ENCODE measurements at places on chromosomes 1 and 21. TPM values are rescaled to one million over a fixed set of nuclear protein-coding genes. Genes with fewer than 3 reads are reported as not detected.

GRCh38 chr1:214470132-214470531, 81.3 kb downstream of the PTPN14 start:
- H3K36me3 ChIP-seq, result no peaks in the 10 kb centered on the region
- no peaks in the 10 kb centered on the region for H3K27me3 ChIP-seq
- H3K4me1 ChIP-seq, result peaks cover 10% of the 10 kb centered on the region
- H3K4me3 ChIP-seq, result no peak overlapping the region
- no peak for DNase-seq

- no peaks in the 10 kb centered on the region for H3K36me3 ChIP-seq
- H3K4me3 ChIP-seq, result no peak overlapping the region
- H3K4me1 ChIP-seq, result peaks cover 16% of the 10 kb centered on the region
Observed at GRCh38 chr1:50419192-50419906, 3.9 kb downstream of the DMRTA2 start.

DNA sequence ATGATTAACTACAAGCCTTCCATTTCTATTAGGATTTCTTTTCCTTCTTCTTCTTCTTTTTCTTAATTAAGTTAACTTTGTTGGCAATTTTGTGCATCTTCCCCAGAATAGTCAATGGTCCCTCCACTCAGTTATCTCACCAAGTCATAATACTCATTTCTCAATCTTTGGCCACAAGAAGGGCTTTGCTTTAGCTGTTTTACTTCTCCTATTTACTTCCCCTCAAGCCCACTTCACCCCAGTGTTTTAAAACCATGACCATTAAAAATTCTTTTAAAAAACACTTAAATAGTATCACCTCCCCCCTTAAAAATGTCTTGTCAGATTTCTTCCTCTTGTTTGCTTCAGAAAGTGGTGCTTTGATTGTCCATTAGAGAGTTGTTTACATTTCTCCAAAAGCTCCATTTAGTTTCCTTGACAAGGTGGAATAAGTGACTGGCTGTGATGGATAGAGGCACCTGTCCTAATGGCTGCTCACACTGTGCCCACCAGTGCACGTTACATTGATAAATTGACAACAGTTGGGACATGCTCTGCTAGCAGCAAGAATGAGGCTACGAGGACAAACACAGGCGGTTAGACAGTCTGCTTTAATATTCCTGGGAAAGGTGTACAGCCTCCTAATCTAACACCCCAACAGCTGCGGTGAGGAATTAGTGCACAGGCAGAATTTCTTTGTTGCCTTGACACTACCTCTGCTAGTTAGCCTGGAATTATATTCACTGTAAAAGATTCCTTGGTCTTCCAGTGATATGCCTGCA, 354.7 kb downstream of the LMO4 start:
- H3K36me3 ChIP-seq, result no peaks in the 10 kb centered on the region
- no peak overlapping the region for H3K27ac ChIP-seq
- H3K4me3 ChIP-seq, result peak overlapping the region; percentile 57
- H3K4me1 ChIP-seq, result peaks cover 6% of the 10 kb centered on the region

GRCh38 chr1:25569597-25570396, 26.4 kb downstream of the LDLRAP1 start:
- no peaks in the 10 kb centered on the region for H3K27me3 ChIP-seq
- H3K4me1 ChIP-seq, result peaks cover 12% of the 10 kb centered on the region
- H3K36me3 ChIP-seq, result peaks cover 8% of the 10 kb centered on the region
- no peak for DNase-seq
- no peak overlapping the region for H3K27ac ChIP-seq

DNA sequence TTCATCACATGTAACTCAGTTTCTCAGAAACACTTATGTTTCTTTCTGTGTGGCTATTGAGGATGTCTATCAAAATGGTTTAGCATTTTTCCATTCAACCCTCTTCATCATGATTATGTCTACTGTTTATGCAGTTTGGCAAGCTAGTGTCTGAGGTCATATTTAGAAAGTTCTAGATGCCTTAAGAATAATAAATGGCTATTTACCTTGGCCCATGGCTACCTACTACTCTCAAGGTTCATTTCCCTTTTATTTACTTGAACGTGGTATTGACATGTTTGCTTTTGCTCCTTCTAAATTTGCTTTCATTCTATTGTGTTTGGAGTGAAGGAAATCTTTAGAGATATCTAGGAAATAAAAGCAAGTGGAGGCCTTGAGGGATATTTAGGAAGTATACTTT, 193.7 kb upstream of the OLFM3 start:
- H3K4me1 ChIP-seq, result no peaks in the 10 kb centered on the region
- no peaks in the 10 kb centered on the region for H3K27me3 ChIP-seq
- no peak overlapping the region for H3K27ac ChIP-seq
- no peak overlapping the region for H3K4me3 ChIP-seq

- H3K27me3 ChIP-seq, result peaks cover 3% of the 10 kb centered on the region
- no peak overlapping the region for H3K27ac ChIP-seq
- H3K4me3 ChIP-seq, result no peak overlapping the region
- H3K4me1 ChIP-seq, result peaks cover 4% of the 10 kb centered on the region
- DNase-seq, result no peak
Observed at GRCh38 chr1:30679201-30679975, 44.0 kb downstream of the MATN1 start.

GRCh38 chr1:198155253-198155652, 1.5 kb upstream of the NEK7 start:
- no peak for DNase-seq
- peaks cover 51% of the 10 kb centered on the region for H3K4me1 ChIP-seq
- no peak overlapping the region for H3K4me3 ChIP-seq
- H3K27me3 ChIP-seq, result no peaks in the 10 kb centered on the region
- no peaks in the 10 kb centered on the region for H3K36me3 ChIP-seq
- H3K27ac ChIP-seq, result no peak overlapping the region

DNA sequence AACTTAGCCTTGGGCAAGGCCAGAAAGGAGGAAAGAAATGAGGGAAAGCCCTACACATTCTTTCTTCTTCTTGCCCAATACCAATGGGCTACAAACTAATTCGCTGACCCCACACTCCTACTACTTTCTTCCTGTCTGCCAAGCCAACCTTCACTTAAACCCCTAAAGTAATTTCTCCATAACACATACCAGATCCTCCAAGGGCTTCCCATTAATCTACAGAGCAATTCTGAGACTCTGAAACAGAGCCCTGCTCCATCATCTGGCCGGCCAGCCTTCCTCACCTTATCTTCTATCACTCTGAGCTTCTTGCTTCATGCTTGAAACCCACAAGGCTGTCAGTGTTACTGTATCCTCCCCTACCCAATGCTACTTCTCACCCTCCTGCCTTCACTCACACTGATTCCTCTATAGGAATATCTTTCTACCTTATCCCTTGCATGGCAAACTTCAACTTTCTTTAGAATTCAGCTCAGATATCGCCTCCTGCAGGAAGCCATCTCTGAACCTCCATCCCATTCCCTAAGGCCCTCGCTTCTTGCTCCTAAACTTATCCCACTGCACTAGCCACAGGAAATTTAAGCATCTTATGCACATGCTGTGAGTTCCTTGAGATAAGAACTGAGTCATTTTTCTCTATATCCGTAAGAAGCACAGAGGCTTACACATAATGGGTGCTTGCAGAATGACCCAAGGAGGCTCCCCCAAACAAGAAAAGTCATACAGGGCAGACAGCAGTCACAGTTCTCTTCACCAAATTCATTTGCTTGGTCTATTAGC, 81.9 kb downstream of the JAK1 start:
- H3K4me3 ChIP-seq, result no peak overlapping the region
- peaks cover 7% of the 10 kb centered on the region for H3K4me1 ChIP-seq
- DNase-seq, result no peak
- no peak overlapping the region for H3K27ac ChIP-seq
- peaks cover 44% of the 10 kb centered on the region for H3K36me3 ChIP-seq

DNA sequence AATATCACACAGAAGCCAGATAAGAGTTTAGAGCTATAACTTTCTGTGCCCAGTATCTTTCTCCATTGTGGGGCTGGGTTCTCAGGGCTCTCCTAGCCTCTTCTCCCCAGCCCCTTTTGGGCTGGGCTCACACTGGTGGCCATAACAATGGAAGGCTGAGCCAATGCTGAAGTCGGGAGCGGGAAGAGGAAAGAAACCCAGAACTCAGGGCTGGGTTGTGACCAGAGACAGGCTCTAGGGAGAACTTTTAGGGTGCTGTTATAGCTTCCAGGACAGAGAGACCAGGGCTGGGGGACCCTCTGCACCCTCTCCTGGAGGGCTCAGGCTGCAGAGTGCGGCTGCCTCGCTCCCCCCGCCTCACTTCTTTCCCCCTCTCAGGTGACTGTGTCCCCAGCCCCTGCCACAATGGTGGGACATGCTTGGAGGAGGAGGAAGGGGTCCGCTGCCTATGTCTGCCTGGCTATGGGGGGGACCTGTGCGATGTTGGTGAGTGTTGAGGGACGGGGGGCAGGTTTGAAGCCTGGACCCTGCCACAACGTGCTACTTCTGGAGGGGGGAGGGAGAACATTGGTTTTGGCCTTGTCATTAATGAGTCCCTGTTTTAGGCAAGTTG, 14.1 kb downstream of the BCAN start:
- H3K4me3 ChIP-seq, result no peak overlapping the region
- H3K27ac ChIP-seq, result no peak overlapping the region
- no peak for DNase-seq
- peaks cover 2% of the 10 kb centered on the region for H3K27me3 ChIP-seq
- peaks cover 29% of the 10 kb centered on the region for H3K4me1 ChIP-seq

- no peaks in the 10 kb centered on the region for H3K4me1 ChIP-seq
- H3K36me3 ChIP-seq, result no peaks in the 10 kb centered on the region
- peak overlapping the region; percentile 34 for H3K27ac ChIP-seq
- H3K4me3 ChIP-seq, result no peak overlapping the region
- no peaks in the 10 kb centered on the region for H3K27me3 ChIP-seq
Observed at GRCh38 chr21:45386728-45387371, 18.1 kb upstream of the COL18A1 start.

DNA sequence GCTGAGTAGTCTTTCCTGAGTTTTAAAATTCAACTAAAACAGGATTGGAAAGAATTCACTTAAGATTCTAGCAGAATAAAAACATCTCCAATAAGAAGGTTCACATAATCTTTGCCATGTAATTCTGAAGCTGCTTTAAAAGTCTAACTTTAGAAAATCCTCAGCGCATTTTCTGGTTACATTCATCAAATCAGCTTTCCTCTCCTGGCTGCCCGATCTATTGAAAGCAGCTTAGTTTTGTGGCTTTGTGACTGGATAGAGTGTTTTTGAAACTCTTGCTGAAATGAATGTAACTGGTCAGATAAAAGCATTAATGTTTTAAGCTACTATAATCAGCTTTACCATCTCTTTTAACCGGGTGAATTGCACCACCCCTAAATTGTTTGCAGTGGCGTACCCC, 66.8 kb downstream of the DOP1B start:
- H3K27ac ChIP-seq, result no peak overlapping the region
- H3K4me3 ChIP-seq, result no peak overlapping the region
- H3K27me3 ChIP-seq, result no peaks in the 10 kb centered on the region
- H3K4me1 ChIP-seq, result no peaks in the 10 kb centered on the region
- no peak for DNase-seq
- H3K36me3 ChIP-seq, result peaks cover 85% of the 10 kb centered on the region

- DNase-seq, result no peak
- peak overlapping the region; percentile 39 for H3K4me3 ChIP-seq
- no peak overlapping the region for H3K27ac ChIP-seq
Observed at GRCh38 chr1:30085811-30086770, 637.3 kb downstream of the MATN1 start.

- H3K4me1 ChIP-seq, result peaks cover 39% of the 10 kb centered on the region
- no peaks in the 10 kb centered on the region for H3K36me3 ChIP-seq
- H3K27me3 ChIP-seq, result no peaks in the 10 kb centered on the region
- no peak for DNase-seq
Observed at GRCh38 chr1:244657421-244657820, 4.5 kb downstream of the DESI2 start.

DNA sequence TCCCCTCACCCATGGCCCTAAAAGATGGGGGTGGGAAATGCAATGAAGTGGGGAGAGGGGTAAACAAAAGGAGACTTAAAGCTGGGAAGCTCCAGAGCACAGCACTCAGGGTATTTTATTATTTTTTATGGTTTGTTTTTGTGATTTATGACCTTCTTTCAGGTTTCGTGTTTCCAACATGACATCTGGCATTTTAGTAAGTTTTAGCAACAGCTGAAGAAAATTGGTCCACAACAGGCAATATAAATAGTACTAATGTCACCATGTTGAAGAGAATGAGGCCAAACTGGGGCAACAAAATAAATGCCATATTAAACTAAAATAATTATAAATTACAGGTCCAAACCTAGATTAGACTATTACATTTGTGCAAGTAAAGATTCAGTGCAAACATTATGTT, 56.3 kb downstream of the TBX15 start:
- no peak for DNase-seq
- H3K27ac ChIP-seq, result no peak overlapping the region
- H3K4me1 ChIP-seq, result no peaks in the 10 kb centered on the region
- H3K4me3 ChIP-seq, result no peak overlapping the region

GRCh38 chr1:94554580-94554979, 13.0 kb upstream of the F3 start:
- H3K27me3 ChIP-seq, result no peaks in the 10 kb centered on the region
- DNase-seq, result no peak
- H3K36me3 ChIP-seq, result no peaks in the 10 kb centered on the region

GRCh38 chr1:208230668-208231529, 13.3 kb downstream of the PLXNA2 start:
- H3K27me3 ChIP-seq, result no peaks in the 10 kb centered on the region
- peaks cover 4% of the 10 kb centered on the region for H3K36me3 ChIP-seq
- H3K27ac ChIP-seq, result no peak overlapping the region
- no peak overlapping the region for H3K4me3 ChIP-seq
- no peak for DNase-seq

DNA sequence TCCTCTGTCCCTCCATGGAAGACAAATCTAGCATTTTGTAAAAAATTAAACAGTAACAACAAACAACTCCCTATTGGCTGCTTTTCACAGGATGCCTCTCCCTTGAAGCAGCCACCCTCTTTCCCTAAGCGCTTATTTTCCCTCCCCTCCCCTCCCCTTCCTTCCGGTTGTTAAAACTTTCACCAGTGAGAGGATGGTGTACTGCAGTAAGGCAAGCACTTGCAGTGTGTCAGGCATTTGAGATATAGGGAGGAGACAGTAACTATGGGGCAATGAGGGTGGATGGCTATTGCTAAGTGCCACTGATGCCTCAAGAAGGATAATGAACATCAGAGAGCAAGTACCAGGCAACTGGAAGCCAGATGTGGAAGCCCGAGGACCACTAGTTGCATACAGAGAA, 19.1 kb upstream of the KIAA1614 start:
- H3K27ac ChIP-seq, result no peak overlapping the region
- no peaks in the 10 kb centered on the region for H3K4me1 ChIP-seq
- no peak overlapping the region for H3K4me3 ChIP-seq
- no peak for DNase-seq
- no peaks in the 10 kb centered on the region for H3K36me3 ChIP-seq
- no peaks in the 10 kb centered on the region for H3K27me3 ChIP-seq

GRCh38 chr1:151327903-151328674, 873 bp upstream of the PI4KB start:
- peak overlapping the region; percentile 92 for H3K27ac ChIP-seq
- peaks cover 37% of the 10 kb centered on the region for H3K4me1 ChIP-seq
- DNase-seq, result no peak
- peak overlapping the region; percentile 70 for H3K4me3 ChIP-seq
- H3K36me3 ChIP-seq, result no peaks in the 10 kb centered on the region

The PTGER3 gene
- 1.7 TPM for total RNA-seq

The NR5A2 gene
- total RNA-seq, result 1.6 TPM

The LDLRAD1 gene
- total RNA-seq, result not detected

The VANGL2 gene
- 1.7 TPM for total RNA-seq

The SIPA1L2 gene
- total RNA-seq, result 113 TPM

The TMCO2 gene
- not detected for total RNA-seq

The GOLT1A gene
- not detected for total RNA-seq

Measured in heart left ventricle (tissue), 16 donors.